ENCODE measurements at places on chromosomes 6 and 20.

DNA sequence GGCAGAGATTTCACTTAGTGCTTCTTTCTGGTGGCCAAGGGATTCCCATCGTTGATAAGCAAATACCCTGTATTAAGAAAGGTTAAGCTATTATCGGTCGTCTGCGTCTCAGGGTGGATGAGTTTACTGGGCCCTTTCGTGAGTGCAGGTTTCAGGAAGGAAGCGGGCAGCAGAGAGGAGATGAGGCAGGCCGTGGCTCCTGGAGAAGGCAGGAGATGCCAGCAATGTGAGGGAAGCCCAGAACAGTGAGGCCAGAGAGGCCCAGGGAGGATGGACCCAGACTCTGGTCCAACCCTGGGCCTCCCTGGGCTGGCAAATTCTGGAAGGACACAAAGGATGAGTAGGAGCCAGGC, 11.2 kb downstream of the TFEB start:
- H3K4me1 ChIP-seq, result peaks cover 11% of the 10 kb centered on the region
- no peaks in the 10 kb centered on the region for H3K36me3 ChIP-seq
- H3K4me3 ChIP-seq, result no peak overlapping the region
- H3K27ac ChIP-seq, result no peak overlapping the region
- DNase-seq, result no peak

DNA sequence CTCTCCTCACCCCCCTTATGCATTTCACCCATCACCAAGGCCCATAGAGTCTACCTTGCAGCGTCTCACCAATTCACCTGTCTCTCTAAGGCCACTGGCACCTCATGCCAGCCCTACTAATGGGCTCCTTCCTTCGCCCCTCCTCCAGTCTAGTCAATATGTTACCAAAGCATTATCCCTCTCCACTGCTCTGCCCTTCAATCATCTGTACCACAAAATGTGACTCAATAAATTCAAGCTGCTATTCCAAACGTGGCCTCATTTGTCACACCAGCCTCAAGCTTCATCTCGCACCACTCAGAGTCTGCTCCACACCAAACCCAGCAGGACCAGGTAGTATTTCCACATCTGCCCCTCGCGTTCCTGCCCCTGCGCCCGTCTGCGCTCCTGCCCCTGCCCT, 21.8 kb upstream of the RPS6KA2 start:
- H3K27me3 ChIP-seq, result no peaks in the 10 kb centered on the region
- no peak for DNase-seq
- H3K4me1 ChIP-seq, result no peaks in the 10 kb centered on the region
- H3K36me3 ChIP-seq, result no peaks in the 10 kb centered on the region

GRCh38 chr20:40443753-40444152, 245.3 kb downstream of the MAFB start:
- DNase-seq, result no peak
- H3K27me3 ChIP-seq, result no peaks in the 10 kb centered on the region
- no peaks in the 10 kb centered on the region for H3K4me1 ChIP-seq

DNA sequence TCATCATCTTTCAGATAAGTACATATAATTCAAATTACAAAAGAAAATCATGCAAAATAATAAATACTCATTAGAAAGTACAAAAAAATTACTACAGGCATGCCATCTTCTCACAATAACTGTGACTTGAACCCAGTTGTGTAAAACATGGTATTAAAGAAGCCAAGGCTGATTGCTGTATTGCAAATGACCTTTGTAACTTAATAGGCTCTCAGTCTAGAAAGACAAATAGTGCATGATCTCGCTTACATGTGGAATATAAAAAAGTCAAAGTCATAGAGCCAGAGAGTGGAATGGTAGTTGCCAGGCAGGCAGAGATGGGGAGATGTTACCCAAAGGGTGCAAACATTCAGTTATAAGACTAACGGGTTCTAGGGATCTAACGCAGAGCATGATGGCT, 626.1 kb downstream of the COL12A1 start:
- H3K27me3 ChIP-seq, result no peaks in the 10 kb centered on the region
- DNase-seq, result no peak
- H3K4me3 ChIP-seq, result no peak overlapping the region
- H3K4me1 ChIP-seq, result no peaks in the 10 kb centered on the region

DNA sequence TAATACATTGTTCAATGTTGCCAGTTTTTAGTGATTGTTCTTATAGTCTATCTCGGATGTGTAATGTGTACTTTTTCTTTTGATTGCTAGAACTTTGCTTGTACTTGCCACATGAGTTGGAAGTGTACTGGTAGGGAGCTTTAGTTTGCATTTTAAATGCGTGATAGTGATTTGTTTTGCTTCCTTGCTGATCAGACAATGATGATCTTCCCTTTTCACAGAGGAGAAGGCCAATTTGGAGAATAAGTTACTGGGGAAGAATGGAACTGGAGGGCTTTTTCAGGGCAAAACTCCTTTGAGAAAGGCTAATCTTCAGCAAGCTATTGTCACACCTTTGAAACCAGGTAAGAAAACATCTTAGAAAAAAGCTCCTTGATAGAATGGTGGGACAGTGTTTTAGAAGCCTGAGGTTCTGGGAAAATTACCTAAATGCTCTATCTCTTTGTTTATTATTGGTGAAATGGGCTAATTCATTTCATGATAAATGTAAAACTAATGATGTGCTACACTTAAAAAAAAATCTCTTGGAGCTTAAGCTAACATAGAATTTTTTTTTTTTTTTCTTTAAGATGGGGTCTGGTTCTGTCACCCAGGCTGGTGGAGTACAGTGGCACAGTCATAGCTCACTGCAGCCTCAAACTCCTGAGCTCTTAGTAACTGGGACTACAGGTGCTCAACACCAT, 20.9 kb downstream of the TPX2 start:
- no peak overlapping the region for H3K27ac ChIP-seq
- no peak for DNase-seq
- H3K27me3 ChIP-seq, result no peaks in the 10 kb centered on the region
- H3K4me1 ChIP-seq, result no peaks in the 10 kb centered on the region
- H3K36me3 ChIP-seq, result no peaks in the 10 kb centered on the region

All from CD4-positive, CD25-positive, alpha-beta regulatory T cell (primary cell).